ENCODE measurements at places on chromosomes 12 and 14. TPM values are rescaled to one million over a fixed set of nuclear protein-coding genes. Genes with fewer than 3 reads are reported as not detected.

- DNase-seq, result no peak
Measured at GRCh38 chr12:90071996-90072395, 363.4 kb upstream of the ATP2B1 start.

GRCh38 chr14:65696801-65697200 lies 284.3 kb downstream of the FUT8 start:
- DNase-seq, result no peak

- no peak for DNase-seq
Measured at GRCh38 chr12:51836827-51837173, 11.7 kb downstream of the FIGNL2 start.

GRCh38 chr12:106873983-106874382 lies 81.7 kb upstream of the TMEM263 start:
- no peak for DNase-seq

DNA sequence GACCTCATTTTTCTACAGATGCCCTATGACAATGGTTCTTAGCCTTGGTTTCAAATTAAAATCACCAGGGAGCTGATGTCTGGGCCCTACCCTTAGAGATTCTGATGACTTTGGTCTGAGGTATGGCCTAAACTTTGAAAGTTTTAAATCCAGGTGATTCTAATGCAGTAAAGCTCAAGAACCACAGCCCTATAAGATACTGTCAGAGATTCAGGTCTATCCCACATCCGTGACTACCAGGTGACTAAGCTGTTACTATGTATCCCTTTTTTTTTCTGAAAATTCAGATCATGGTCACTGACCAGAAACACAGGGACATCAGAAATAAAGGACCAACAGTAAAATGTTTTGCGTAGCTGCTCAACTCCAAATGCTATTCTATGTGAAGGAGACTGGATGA lies 148.8 kb upstream of the BMP4 start:
- no peak for DNase-seq

GRCh38 chr14:77640756-77641533 lies 24.5 kb upstream of the SPTLC2 start:
- DNase-seq, result no peak

SLC39A5 gene
- 0.23 TPM for polyA plus RNA-seq

DNA sequence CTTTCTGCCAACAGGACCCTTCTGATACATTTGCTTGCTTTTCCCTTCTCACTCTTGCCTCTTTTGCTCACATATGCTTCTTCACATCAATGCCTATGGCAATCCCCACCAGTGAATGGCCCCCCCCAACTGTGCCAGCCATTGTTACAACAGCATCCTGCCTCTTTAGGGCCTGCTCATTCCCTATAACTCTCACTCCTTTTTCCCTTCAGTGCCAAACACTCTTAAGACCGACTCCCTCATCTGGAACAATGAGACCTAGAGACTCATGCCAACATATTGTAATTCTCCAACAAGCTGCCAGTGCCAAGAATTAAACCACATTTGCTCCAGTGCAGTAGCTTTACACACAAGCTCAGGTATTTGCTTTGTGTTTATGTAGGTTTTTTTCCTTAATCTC lies 189.0 kb downstream of the SOX5 start:
- no peak for DNase-seq

DNA sequence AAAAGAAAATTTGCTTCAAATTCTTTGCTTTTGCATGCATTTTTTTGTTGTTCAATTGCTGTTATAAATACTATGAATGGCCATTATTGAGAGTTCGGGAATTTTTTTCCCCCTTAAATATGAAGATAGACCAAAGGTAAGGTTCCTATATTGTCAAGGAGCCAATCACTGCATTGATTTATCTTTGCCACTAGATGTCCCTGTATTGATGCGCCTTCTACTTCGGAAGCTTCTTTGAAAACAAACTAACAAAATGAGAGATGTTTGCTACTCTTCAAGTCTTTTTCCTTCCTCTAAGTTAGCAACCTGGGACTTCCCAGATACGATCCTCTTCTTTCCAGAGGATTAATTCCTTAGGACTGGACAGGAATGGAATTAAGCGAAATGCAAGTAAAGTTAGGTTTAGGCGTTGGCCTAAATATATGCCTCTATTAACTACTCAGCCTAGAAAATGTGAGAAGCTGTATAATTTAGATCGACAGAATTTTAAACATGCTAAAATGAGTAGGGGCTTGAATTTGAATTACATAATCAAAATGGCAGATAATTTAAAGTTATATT lies 318.1 kb downstream of the AEBP2 start:
- no peak for DNase-seq

GRCh38 chr14:104586832-104587620 lies 7.5 kb downstream of the C14orf180 start:
- no peak for DNase-seq

DNA sequence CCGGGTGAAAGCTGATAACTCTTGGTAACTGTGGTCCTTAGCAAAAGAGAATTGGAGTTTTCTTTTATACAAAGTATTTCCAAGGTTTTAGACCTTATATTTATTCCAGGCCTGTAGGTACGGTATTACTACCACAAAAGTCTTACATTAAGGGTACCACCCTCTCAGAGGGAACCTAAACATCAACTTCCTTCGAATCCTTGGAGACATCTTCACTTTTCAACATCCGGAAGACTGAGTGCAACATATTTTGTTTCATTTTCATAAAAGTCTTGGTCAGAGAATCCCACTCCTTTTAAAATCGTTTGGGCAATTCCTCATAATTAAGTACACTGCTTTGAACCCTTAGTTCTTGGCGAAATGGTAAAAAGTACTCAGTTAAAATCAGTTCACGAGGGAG lies 1.2 kb downstream of the CNOT2 start:
- no peak for DNase-seq

- DNase-seq, result no peak
Measured at GRCh38 chr12:76634133-76634532, 74.6 kb upstream of the OSBPL8 start.
